ENCODE measurements at places on chromosomes 11 and 22. TPM values are rescaled to one million over a fixed set of nuclear protein-coding genes. Genes with fewer than 3 reads are reported as not detected.

- no peak for DNase-seq
Measured at GRCh38 chr11:95984072-95984471, 60.2 kb upstream of the MTMR2 start.

DNA sequence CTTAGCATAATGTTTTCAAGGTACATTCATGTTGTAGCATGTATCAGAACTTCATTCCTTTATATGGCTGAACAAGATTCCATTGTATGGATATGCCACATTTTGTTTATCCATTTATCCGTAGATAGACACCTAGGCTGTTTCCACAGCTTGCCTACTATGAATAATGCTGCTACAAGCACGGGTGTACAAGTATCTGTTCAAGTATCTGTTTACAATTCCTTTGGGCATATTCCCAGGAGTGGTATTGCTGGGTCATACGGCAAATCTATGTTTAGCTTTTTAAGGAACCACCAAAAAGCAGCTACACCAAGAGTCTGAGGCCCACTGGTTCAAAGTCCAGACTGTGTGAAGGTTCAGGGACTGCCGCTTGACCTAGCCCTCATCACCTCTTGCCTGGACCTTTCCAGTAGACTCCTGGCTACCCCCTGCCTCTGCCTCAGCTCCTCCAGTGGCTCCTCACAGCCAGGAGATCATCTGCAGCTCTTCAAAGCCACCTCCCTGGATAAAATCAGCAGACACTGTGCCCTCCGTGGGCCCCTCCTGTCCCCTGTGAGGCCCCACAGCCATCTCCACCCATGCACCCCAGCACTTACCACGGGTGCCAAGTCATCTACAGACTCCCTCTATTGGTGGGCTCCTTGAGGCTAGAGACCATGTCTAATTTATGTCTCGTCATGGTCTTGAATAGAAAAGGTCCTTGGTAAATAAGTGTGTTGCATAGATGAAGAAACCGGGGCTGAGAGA lies 160.3 kb downstream of the MN1 start:
- no peak for DNase-seq

GRCh38 chr11:26522912-26523610 lies 49.0 kb downstream of the MUC15 start:
- no peak for DNase-seq

DNA sequence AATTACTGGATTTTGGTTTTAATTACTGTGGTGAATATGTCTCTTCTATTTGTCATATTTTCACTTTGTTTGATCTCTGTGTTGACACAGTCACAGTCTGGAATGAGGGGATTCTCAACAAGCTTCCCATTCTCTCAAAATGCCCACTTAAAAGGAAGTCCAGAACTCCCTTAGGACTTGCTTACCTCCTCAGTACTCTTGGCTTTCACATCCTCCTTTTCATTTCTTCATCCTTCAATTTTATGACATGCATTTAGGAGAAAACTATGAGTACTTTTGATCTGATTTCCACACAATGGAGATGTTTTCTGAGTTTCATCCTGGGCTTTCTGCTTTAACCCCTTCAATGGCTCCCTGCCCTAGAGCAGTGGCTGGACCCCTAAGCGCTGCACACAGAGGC lies 49.3 kb upstream of the FLI1 start:
- no peak for DNase-seq

GRCh38 chr11:20887137-20887536 lies 217.8 kb downstream of the NELL1 start:
- DNase-seq, result no peak

GRCh38 chr11:45048870-45049691 lies 97.4 kb upstream of the PRDM11 start:
- no peak for DNase-seq

DNA sequence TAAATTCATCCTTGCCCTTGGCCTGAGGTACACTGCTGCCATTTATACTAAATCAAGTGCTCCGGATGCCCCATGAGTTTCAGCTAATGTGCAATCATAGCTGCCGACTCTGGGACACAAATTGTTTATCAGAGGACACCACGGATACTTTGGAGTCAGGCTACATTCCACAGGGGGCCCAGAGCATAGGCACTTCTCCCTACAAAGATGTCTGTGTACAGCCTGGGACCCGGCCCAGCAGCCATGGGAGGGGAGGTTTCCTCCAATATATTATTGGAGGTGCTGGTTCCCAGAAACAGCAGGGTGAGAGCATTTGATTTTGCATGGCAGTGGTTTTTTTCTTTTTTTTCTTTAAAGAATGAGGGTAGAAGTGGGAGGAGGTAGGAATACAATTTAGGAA lies 31.3 kb downstream of the HTR3B start:
- DNase-seq, result no peak

GRCh38 chr11:130858215-130858614 lies 58.1 kb downstream of the SNX19 start:
- DNase-seq, result no peak

DNA sequence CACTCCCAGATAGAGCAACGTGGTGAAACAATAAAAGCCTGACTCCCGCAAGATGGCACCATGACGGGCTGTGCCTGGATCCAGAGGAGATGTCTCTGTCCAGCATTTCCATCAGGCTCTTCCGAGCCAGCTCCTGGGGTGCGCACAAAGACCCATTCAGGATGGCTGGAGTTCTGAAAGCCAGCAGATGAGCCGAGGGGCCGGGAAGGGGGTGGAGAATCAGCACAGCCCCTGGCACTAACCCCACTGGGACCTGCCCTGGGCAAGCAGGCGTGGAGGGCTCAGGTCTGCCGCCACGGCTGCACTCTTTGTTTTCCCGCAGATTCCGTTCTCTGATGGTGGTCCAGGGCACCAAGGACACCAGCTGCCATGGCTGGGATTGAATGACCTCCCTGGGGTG lies 97.2 kb upstream of the BLID start:
- DNase-seq, result peak; percentile 50

- no peak for DNase-seq
Measured at GRCh38 chr22:42561856-42562255, 8.1 kb downstream of the SERHL2 start.

GRCh38 chr11:100619484-100619883 lies 67.6 kb upstream of the ARHGAP42 start:
- DNase-seq, result no peak

GRCh38 chr11:119888119-119888518 lies 159.1 kb upstream of the NECTIN1 start:
- DNase-seq, result no peak

- no peak for DNase-seq
Measured at GRCh38 chr11:119795231-119795630, 66.2 kb upstream of the NECTIN1 start.

GRCh38 chr11:71180694-71181470 lies 71.5 kb downstream of the SHANK2 start:
- no peak for DNase-seq

DNA sequence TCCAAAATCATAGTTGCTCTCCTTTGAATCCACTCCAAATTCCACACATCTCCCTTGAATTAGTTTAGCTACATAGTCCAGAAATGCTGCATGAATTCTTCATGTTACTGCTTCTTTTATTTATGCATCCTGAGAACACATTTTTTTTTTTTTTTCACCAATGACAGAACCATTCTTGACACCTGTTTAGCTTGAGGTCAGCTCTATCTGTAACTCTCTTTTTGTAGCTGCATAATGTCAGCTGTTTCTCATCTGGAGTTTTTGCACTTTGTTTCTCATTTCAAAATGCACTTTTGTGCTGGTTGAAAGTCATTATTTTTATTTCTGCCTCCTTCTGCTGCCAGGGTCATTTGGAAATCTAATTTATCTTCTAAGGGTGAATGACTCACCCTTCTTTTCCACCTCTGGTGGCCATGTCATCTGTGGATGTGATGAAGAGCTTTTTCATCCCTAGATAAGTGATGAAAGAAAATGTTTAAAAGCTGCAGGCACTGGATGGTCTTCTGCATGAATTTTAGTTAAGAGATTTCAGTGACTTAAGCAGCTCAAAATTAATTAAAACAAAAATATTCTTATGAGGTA lies 93.7 kb downstream of the JRKL start:
- DNase-seq, result no peak

- no peak for DNase-seq
Measured at GRCh38 chr22:26487996-26488395, 4.3 kb downstream of the SRRD start.

DNA sequence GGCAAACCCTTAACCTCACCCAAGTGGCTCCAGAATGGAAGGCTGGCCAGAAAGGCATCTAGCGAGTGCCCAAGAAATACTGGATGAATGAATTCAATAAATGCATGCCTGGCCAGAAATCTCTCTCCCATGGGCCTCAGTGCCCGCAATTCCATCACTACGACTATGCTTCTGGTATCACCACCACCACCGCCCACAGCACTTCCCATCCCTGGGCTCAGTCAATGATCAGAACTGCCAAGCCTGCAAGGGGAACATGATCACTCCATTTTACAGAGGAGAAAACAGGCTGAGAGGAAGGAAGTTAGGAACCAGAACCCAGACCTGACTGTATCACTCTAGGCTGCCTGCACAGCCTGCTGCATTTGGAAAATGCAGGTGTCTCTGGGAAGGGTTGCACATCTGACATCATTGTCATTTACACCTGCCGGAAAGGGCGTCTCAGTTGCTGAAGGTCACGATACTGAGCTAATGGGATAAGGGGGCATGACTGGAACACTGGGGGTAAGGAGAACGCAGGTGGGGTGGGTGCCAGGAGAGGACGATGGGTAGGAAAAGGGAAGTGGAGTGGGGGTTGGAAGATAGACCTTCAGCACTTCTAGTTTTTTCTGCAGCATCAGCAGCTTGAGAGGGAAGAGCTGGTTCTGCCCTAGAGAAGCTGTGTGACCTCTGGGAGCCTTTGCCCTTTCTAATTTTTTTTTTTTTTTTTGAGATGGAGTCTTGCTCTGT lies 3.2 kb downstream of the GPR152 start:
- DNase-seq, result no peak

GRCh38 chr11:119369132-119369925 lies 12.2 kb downstream of the USP2 start:
- DNase-seq, result no peak

GRCh38 chr11:57241353-57241972 lies 4.4 kb upstream of the APLNR start:
- no peak for DNase-seq

GRCh38 chr11:130418210-130418609 lies 10.2 kb downstream of the ADAMTS8 start:
- DNase-seq, result no peak

BLID gene
- not detected for polyA plus RNA-seq

SLC22A6 gene
- polyA plus RNA-seq, result 0.26 TPM

TRPM5 gene
- polyA plus RNA-seq, result 0.40 TPM

C11orf52 gene
- polyA plus RNA-seq, result 9.5 TPM

CCDC87 gene
- polyA plus RNA-seq, result 0.07 TPM

ZC3H12C gene
- polyA plus RNA-seq, result 8.1 TPM

FXYD6 gene
- 136 TPM for polyA plus RNA-seq

WBP2NL gene
- polyA plus RNA-seq, result 2.7 TPM
